CD4-positive, alpha-beta T cell treated with Interleukin-6 at 100 ng/mL for 8 hours (primary cell): ENCODE measurements at places on chromosomes 3 and 15.
A peak's percentile ranks its signal among the peaks of the same experiment; 100 is the strongest.

- DNase-seq = no peak
Observed at GRCh38 chr15:98746375-98747155, 98.2 kb downstream of the IGF1R start.

DNA sequence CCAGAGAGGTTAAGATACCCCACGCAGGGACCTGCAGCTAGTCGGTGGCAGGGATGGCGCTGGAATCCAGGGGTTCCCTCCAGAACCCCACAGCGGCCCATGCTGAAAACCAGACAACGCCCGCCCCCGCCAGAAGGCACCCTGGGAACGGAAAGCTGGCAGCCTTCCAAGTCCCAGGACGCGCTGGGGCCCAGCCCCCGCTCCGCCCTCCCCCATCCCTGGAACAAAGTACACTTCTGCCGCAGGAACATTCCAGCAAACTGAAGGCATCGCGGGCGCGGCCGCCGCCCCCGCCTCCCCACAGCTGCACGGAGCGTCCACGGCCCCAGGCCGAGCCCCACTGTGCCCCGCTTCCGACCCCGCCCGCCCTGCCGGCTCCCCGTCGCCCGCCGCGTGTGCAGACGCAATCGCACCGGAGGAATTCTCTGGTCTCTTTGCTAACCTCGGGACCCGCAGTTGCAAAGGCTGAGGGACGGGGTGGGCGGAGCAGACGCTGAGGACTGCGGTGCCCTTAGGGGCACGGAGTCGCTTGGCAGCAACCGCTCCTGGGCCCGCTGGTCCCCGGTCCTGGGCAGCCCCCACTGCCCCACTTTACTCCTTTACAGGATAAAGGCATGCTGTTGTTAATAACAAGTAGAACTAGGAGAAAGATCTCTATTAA is 44.8 kb upstream of the RNU6-1 start:
- DNase-seq = peak; percentile 21

- DNase-seq = no peak
Observed at GRCh38 chr3:43892061-43892460, 201.3 kb downstream of the ABHD5 start.

DNA sequence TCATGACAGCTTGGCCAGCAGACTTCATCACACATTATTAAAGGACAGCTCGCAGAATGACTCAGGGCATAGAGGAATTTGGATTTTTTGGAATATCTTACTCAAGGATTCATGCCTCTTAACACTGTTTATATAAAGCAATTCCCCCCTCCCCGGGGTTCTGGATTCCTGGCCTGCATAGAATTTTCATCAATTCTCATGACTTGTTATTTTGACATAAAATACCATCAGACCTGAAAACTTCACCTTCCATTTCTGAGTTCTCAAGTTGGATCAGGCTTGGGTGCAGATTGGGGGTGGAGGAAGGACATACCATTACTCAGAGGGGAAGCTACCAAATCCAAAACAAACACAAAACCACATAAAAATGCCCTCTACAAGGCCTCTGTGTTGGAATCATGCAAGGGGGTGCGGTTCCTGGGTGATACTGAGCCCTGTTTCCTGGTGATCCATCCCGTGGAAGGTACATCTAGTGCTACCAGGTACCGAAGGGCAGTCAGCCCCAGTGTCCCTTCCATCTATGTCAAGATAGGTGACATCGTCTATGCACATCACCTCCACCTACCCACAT is 95.3 kb downstream of the DAPK2 start:
- DNase-seq = no peak

- DNase-seq = no peak
Observed at GRCh38 chr3:159776779-159777178, 211.9 kb upstream of the IL12A start.

GRCh38 chr3:11835028-11835639 is 11.6 kb downstream of the TAMM41 start:
- no peak for DNase-seq

DNA sequence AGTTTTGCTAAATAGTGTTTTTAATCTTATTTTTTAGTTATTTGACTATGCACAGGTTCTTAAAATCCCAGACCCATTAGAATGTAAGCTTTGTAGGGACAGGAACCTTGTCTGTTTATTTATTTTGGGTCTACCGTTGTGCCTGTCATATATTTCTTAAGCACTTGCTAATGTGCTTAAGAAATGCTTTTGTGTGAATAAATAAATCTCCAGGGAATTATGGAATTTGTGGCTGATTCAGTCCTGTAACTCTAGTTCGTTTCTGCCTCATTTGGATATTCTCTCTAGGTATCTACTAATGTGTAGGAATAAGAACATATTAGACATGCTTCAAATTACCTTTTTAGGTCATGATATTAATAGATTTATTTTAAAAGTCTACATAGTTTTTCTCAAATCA is 161.6 kb downstream of the LPP start:
- DNase-seq = no peak

DNA sequence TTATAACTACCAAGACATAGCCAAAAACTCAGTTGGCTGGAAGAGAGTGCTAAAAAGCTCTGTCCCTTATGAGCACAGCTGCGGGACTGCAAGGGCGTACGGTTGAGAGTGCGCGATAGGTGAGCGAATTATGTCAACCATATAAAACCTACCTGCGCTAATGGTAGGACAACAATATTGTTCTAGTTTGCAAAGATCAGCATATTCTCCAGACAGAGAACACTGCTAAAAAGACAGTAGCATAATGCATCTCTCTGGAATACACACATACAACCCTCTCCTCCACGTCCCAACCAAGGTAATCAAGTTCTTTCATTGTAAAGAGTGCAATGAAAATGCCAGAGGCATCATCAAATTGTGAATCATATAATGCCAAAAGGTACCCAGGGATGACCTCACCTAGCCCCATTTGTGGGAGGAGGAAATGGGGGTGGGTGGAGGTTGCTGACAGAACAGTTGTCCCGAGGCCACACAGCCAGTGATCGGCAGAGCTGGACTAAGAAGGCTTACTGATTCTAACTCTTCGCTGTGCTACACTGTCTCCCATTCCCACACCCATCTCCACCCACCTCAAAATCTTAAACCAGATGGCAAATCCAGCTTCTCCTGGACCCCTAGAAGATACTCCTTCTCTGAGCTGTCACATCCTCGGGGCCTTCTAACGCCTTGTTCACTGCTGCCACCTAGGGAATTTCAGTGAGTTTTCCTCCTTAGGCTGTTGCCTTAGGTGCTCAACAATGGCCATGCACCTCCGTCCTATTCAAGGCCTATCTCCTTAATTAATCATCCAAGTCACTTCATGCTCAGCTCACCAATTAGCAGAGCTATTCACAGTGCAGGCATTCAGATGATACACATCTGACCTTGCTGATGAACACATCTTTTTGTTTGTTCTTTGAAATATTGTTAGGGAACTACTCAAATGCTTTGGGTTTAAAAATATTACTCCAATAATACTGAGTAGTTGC is 60.7 kb downstream of the RPL22L1 start:
- DNase-seq = no peak

DNA sequence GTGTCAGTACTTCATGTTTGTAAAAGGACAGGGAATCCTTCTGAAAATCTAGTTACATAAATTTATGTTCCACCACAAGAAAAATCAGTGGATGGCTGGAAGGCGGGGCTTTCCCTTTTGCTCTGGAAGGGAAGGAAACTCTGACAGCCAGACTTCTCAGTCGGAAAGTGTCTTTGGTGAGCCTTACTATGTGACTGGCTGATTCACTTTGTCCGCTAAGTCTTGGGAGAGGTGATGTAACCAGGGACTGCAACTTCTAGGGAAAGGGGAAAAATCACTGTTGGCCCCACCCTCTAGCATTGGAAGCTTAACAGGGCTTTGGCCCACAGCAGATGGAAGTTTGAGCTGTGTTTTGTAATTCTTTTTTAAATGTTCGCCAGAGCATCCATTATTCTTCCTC is 281.4 kb upstream of the CTDSPL start:
- DNase-seq = no peak

DNA sequence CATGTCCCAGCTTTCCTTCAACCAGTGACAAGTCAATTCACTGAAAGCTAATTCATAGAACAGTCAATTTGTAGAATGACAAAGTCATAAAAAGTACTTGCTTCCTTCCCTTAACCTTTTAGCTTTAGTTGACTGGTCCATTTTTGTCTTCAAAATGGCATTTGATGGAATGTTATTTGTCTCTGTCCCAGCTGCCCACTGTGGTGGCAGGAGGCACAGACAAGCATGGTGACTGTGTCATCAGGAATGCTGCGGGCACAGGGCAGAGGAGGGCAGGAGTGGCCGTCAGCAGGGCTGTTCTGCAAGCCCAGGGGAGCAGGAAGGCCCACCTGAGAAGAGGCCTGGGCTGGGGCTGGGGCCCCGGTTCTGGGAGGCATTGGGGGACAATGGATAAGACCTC is 10.0 kb downstream of the IQSEC1 start:
- DNase-seq = no peak

- DNase-seq = no peak
Observed at GRCh38 chr3:192866804-192867203, 50.9 kb downstream of the MB21D2 start.

DNA sequence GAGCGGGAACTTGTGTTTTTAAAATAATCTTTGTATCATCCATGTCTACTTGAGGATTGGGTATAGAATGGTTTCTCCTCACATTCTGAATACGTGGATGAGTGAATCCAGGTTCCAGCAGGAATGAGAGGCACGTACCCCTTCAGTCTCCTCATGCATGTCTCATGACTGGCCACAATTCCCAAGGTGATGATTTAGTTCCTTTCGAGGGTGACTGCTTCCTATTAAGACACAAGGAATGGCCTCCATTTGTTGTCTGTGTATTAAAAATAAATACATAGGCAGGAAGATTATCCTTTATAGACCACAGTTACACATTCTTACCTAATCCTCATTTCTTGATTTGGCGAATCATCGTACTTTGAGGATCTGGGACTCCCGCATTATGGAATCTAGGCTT is 217.0 kb upstream of the LRIG1 start:
- DNase-seq = no peak

GRCh38 chr3:133112666-133113065 is 74.5 kb downstream of the TMEM108 start:
- no peak for DNase-seq

GRCh38 chr3:128187495-128187894 is 34.2 kb downstream of the EEFSEC start:
- DNase-seq = no peak

DNA sequence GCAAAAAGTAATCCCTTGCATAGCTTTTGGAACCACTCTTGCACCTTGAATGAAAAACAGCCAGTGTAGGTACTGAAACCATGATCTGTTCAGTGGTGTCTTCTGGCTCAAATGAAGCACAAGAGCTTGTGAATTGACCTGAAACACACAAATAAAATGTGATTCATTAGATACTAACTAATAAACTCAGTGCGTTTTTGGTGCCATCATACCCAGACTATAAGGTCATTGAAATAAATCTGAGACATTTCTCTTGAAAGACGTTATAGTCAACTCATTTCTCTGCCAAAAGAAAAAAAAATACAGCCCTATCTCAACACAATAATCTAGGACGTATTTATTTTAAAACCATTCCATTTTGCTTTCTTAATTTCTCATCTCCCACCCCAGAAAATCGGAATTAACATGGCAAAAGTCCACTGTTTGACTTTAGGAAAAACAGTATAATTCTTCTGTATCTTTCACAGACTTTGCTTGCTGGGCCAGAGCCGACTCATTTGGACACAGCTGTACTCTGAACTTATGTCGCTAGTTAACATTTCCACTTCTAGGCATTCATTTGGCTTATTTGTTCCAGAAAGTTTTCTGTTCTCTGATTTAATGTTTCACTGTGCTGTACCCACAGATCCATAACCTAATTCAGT is 284.9 kb upstream of the TBL1XR1 start:
- DNase-seq = no peak

GRCh38 chr15:57440167-57440566 is 63.9 kb downstream of the CGNL1 start:
- DNase-seq = no peak

DNA sequence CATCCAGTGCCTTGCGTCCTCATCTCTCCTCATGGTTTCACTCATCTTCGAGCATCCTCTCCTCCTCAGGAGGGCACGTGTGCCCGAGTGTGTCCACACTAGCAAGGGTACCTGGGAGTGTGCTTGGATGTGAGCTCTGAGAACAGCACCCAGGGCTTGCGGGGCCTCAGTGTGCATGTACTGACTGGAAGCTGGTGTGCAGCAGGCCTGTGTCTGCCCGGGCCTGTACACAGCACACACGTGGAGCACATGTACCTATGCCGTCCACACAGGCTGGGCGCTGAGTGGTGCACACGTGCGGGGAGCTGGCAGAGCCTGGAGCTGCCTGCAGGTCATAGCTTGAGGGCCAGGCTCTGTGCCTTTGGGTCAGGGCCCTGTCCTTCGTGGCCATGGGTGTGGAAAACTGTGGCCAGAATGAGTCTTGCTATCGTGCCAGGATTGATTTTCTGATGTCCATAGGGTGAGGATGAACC is 34.9 kb downstream of the TSPAN3 start:
- no peak for DNase-seq

DNA sequence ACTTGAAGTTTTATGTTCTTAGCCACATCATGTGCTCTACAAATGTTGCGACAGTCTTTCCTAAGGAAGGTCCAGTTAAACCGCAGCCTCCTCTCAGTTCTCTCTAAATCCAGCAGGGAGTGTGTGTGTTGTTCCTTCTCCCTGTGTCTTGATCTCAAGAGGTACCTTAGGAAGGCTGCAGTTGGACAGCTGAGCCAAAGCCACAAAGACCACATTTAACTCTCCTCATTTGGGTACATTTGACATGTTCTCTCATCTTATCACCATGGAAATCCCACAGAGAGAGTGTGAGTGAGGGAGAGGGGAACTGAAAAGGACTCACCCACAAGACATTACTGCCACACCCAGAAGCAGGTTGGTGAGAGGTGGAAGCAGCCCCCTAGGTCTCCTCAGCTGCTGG is 79.5 kb downstream of the CD200R1L start:
- DNase-seq = no peak

DNA sequence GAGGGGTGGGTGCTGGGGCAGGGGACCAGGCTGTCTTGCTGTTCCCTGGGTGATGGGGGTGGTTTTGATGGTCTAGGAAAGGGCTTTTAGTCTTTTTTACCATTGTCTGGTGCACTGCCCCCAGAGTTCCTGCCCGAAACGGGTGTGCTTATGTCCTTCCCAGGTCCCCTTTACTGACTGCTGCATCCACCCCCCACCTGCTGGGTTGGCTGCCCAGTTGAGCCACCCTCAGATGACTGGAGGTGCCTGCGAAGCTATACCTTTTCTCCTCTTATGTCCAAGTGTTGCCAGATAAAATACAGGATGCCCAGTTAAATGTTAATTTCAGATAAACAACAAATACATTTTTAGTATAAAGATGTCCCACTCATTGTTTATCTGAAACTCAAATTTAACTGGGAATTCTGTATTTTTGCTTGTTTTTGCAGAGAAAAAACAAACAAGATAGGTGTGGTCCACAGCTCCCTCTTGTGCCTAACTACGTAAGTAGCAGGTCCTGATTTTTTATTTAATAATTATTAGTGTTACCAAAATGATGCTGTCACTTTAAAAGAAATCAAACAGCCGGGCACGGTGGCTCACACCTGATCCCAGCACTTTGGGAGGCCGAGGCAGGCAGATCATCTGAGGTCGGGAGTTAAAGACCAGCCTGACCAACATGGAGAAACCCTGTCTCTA is 6.1 kb upstream of the RPP14 start:
- DNase-seq = no peak

DNA sequence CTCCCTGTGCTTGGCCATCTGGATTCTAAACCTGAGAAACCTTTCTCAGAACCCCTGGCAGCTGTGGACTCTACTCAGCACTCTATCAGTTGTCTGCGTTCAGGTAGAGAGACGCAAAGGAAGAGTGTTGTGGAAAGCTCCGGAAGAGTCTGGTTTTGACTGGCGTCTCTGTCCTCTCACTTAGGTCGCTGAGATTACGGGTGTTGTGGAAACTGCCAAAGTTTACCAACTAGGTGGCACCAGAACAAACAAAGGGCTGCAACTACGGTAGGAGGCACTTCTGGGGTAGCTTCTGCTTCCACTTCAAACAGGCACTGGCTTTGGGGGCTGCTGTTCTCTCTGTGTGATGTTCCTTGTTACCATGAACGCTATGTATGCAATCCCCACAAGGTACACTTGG is 19.2 kb upstream of the ITPKA start:
- no peak for DNase-seq
